ENCODE measurements at places on chromosomes 7 and 10.

DNA sequence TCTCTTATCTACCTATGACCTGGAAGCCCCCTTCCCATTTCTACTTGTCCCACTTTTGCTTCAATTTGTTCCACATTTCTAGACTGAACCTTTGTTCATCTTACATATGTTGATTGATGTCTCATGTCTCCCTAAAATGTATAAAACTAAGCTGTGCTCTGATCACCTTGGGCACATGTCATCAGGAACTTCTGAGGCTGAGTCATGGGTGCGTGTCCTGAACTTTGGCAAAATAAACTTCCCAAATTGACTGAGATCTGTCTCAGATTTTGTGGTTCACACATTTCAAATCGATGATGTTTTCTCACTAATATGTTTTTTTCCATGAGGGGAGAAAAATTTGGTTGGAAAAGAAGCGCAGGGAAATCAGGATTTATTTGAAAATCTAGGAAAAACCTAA, 406.2 kb upstream of the LRRTM3 start:
- DNase-seq: no peak

- no peak for DNase-seq
Observed at GRCh38 chr10:95208702-95209391, 14.8 kb downstream of the ACSM6 start.

GRCh38 chr7:129556607-129557133, 54.3 kb downstream of the SMKR1 start:
- no peak for DNase-seq

DNA sequence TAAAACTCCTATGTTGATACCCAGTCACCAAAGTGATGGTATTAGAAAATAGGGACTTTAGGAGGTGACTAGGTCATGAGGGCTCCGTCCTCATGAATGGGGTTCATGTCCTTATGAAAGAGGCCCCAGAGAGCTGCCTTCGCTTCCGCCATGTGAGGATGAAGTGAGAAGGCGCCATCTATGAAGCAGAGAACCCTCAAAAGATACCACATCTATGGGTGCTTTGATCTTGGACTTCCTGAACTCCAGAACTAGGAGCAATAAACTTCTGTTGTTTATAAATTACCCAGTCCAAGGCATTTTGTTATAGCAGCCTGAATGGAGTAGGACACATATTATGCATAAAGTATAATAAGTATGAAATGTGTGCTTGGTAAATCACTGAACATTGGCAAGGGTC, 8.1 kb upstream of the PDSS1 start:
- no peak for DNase-seq

DNA sequence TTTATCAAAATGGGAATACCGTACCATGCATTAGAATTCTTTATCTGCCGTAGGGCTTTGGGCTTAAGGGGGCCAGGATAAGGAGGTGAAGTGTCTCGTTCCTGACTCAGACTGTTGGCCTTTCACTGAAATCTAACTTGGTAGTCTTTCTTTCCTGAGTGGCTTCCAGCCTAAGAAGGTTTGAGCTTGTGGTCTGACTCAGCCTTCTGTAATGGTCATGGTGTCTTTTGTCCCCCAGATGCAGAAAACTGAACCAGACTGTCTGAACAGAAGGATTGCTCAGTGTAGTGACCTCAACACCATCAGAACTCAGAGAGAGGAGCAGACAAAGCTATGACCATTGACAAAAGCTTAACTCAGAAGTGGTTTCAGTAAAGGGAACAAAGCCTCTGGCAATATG, 39.5 kb downstream of the WNT2 start:
- DNase-seq: peak; percentile 64

GRCh38 chr10:34520084-34520483, 295.0 kb downstream of the PARD3 start:
- DNase-seq: no peak

GRCh38 chr7:88105231-88105630, 114.6 kb downstream of the SRI start:
- no peak for DNase-seq

- DNase-seq: no peak
Observed at GRCh38 chr7:85022064-85022697, 164.7 kb downstream of the SEMA3D start.

DNA sequence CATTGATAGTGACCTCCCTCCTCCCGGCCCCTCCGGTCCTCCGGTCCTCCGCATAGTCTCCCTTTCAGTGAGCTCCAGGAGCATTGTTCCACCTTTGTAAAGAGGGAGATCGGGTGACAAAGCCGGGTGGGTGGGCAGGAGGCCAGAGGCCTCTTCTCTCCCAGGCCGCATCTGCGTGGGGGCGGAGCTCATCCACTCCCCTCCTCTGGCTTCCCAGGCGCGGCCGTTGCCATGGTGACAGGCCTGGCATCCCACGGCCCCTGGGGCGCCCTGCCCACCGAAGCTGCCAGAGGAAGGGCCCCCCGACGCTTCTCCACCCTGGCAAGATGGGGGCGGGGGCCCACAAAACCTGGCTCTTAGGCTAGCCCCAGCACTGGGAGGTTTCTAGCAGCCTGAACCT, 4.4 kb upstream of the FZD9 start:
- no peak for DNase-seq

DNA sequence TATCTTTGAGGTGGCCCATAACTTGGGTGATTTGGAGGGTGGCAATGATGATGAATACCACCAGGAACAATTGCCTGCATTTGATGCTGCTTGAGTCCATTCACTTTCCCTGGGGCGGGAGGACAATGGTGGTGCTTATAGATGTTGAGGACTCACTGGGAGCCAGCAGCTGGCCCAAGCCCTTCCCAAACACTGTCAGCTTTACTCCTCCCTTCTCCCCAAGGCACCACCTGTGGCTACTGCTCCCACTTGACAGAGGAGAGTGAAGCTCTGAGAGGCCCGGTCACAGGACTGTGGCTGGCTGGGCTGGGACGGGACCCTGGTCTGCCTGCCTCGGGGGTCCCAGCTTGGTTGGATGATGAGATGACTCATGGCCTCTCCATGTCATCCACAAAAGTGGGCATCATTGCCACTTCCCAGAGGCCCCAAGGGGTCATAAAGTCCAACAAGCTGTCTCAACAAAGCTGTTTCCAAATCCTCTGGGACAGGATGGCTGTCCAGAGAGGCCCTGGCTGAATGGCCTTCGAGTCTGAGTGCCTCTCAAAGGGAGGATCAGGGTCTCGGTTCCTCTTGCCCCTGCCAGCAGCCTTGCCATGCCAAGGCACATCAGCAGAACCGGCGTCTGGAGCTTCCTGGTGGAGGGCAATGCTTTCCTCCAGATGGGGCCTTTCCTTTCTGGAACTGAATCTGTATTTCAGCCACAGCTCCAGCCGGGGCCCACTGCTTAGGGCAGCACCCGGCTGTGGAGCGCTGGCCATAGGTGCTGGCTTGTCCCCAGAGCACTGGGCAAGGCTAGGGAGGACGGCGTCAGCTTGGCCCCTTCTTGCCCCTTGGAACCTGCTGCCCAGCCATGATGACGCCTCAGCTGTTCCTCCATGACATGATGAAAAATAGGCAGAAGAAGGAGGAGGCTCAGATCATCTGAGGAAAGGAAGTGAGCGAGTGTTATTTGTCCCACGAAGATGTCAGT, 47.0 kb upstream of the PLEKHA1 start:
- DNase-seq: no peak

- DNase-seq: no peak
Observed at GRCh38 chr10:70753026-70753663, 32.0 kb downstream of the TBATA start.

DNA sequence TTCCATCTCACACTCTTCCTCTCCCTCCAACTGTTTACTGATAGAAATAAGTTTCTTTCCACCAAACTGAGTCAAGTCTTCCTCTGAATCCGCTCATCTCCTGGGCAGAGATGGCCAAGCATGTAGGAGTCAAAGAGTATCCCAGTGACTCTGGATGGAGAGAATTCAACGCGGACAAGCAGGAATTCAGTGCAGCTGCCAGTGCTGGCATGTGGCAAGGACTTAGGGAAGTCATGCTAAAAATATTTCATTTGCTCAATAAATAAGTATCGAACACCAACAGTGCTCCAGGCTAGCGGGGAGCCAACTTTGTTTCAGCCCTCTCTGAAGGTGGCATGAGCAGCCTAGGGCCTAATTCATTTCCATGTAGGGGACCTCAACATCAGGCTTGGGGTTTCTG, 351.6 kb upstream of the ZMIZ1 start:
- peak; percentile 63 for DNase-seq

- no peak for DNase-seq
Observed at GRCh38 chr7:47366211-47366610, 215.7 kb downstream of the TNS3 start.

- peak; percentile 49 for DNase-seq
Observed at GRCh38 chr7:142539901-142540300, 209.4 kb upstream of the PRSS1 start.

GRCh38 chr10:68826764-68827591, at the start of gene STOX1:
Gene STOX1, plus strand, starts transcription at chr10:68827531. Its CDS starts 93 bp downstream, at chr10:68827624.
- DNase-seq: peak; percentile 15

DNA sequence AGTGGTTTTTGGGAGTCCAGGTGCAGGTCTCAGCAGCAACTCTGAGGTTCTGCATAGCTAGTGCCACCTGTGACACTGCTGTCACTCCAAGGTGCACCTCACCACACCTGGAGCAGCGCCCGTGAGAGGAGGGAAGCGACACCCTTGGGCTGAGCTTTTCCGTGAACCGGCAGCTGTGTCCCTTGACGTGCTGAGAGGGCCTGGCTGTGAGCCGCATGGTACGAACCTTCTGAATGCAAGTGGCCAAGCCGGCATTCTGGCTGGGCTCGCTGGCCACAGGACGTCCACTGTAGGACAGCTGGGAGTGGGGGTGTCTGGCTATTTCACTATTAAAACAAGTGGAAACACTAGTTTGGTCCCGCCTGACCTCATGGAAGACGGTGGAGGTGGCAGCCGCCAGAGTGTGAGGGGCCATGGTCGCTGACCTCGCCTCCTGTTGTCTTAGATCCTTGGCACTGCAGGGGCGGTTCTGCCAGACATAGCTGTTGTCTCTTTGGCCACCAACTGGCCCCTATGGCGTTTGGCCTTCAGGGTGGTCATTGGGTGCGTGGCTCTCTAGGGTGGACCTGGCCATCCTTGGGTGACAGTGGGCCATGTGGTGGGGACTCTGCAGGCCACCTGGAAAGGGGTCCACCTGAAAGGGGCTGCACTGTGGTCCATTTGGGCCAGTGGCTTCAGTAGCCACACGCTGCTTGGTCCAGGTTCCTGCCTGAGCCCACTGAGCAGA, 12.9 kb downstream of the INPP5A start:
- DNase-seq: no peak

- no peak for DNase-seq
Observed at GRCh38 chr7:128112781-128113221, 81.6 kb upstream of the LRRC4 start.

DNA sequence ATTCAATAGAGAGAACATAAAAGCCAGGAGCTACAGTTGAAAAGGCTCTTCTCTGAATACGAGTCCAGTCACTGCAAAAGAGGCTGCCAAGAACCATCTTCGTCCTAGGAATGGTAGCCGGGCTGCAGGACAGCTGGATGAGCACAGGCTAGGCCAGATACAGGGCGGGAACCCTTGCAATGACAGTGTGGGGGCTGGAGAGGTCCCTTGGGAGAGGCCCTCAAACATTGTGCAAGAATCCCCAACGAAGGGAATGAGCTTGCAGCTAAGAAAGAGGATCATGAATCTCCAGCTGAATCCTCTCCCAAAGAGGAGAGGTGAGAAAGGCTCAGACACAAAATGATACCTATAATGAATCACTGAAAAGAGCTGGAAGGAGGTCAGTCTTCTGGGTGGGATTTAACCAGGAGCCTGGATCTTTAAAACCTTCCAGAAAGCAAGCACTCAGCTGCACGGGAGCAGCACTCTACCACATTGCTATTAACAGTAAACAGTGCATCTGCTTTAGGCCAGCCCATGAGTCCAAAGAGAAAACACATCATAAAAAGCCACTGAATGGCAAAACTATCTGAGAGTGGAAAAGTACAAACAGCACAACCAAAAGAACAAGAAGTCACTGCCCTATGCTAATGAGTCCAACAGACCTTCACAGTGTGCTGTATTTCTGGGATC, 287.9 kb downstream of the TNS3 start:
- no peak for DNase-seq

DNA sequence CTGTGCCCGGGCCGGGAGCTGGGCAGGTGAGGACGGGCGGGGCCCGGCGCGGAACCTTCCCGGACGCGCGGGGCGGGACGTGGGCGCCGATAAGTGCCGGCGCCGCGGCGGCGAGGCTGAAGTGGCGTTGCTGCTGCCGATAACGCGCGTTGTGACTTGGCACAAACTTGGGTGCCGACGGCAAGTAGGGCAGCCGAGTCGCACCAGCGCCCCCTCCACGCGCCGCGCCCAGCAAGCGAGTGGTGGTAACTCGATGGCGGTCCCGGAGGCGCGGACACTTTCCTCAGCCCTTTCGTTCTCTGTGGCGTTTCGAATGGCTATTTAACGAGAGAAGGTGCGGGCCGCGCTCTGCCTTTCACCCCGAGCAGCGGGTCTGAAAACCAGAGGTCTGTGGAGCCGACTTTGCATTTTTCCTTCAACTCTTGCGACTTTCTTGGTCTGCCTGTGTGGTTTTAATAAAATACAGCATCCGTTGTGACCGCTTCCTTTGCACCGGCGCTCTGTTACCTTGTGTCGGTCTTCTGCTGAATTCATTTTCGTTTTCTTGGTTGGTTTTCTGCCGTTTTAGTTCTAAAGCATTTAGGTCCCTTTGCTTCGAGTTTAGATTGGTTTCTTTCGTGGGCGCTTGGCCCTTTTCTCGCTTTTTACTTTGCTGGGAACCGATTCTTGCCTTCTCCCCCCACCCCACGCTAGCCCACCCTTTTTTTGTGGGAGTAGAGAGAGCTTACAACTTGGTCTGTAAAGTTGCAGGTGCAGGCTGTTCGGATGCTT, 701 bp downstream of the STK17A start:
- no peak for DNase-seq

GRCh38 chr10:83965473-83965872, 173.8 kb upstream of the GHITM start:
- DNase-seq: no peak

DNA sequence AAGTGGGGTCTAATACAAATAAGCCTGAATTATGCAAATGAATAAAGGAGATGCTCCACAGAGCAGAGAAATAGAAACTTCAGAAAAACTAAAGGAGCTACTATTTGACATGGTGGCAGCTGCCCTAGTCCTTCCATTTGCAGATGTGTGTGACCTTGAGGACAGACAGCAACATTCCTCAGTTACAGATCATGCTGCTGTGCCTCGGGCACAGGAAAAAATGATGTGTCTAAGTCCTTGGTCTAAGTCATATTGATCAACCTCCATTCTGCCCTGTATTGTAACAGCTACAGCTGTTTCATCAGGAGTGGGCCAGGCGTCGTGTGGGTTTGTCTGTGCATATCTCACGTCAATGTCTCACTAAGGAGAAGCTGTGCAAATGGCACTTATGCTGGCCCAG, 710.4 kb downstream of the TNS3 start:
- no peak for DNase-seq

- DNase-seq: no peak
Observed at GRCh38 chr7:51316262-51316665, 345 bp downstream of the COBL start.

- no peak for DNase-seq
Observed at GRCh38 chr10:98339799-98340198, 71.8 kb upstream of the LOXL4 start.

GRCh38 chr10:73232887-73233286, 14.2 kb downstream of the DNAJC9 start:
- no peak for DNase-seq

GRCh38 chr7:30430276-30430675, 48.3 kb downstream of the NOD1 start:
- DNase-seq: no peak
